ENCODE measurements at places on chromosomes 16 and 17.

GRCh38 chr17:36632916-36633771 lies 31.8 kb downstream of the MRM1 start:
- DNase-seq: no peak

DNA sequence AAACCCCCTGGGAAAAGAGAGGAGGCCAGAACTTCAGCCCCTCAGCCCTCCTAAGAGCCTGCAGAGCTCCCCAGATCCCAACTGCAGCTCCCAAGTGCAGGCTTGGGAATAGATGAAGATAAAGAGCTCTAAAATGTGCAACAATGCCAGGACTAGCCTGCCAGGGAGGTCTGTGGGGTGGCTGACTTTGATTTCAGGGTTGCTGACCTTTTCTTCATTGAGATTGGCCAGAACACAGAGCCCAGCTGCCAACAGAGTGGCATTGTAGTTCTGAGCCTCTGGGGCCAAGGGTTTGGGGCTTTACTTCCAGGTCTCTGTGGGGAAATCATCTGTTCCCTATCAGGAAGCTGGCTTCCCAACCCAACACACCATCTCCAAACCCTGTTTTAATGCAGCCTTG lies 120.6 kb downstream of the COPRS start:
- DNase-seq: no peak

- no peak for DNase-seq
Measured at GRCh38 chr17:40074871-40075200, 12.1 kb downstream of the THRA start.

GRCh38 chr16:57556941-57557541 lies 14.6 kb downstream of the ADGRG5 start:
- DNase-seq: no peak

DNA sequence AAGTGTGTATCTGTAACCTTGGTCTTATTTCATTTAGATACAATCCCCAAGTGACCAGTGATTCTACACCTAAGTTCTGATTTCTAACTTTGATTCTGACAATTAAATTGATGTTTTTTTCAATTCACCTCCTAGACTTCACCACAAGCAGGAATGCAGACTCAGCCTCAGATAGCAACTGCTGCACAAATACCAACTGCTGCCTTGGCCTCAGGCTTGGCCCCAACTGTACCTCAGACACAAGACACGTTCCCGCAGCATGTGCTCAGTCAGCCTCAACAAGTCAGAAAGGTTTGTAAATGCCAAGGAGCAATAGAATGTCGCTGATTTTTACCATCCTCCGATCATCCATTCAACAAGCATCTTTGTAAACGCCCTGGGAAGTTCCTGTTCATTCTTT lies 177.7 kb downstream of the MRTFB start:
- no peak for DNase-seq

DNA sequence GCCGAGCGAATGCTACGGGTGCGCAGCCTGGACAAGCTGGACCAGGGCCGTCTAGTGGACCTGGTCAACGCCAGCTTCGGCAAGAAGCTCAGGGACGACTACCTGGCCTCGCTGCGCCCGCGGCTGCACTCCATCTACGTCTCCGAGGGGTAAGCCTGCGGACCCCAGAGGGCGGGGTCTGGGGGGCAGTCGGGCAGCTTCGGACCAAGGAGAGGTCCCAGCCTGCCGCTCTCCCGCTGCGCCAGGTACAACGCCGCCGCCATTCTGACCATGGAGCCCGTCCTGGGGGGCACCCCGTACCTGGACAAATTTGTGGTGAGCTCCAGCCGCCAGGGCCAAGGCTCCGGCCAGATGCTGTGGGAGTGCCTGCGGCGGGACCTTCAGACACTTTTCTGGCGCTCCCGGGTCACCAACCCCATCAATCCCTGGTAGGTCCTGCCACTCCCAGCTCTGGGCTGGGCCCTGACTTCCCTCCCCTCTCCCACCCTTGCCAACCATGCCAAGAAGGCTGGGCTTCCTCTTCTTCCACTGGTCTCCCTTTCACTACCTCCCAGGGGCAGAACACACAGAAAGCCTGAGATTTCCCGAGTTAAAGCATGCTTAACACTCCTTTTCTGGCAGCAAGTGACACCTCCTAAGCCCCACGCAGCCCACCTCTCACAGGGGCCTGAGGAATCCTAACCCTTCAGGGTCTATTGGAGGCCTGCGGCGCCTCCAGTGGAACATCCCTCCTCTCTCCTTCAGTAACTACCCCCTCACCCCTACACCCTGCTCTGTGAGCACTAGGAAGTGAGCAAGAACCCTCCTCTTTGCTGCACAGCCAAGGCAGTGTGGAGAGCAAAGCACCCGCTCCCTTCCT lies 3.2 kb downstream of the NAGS start:
- no peak for DNase-seq

DNA sequence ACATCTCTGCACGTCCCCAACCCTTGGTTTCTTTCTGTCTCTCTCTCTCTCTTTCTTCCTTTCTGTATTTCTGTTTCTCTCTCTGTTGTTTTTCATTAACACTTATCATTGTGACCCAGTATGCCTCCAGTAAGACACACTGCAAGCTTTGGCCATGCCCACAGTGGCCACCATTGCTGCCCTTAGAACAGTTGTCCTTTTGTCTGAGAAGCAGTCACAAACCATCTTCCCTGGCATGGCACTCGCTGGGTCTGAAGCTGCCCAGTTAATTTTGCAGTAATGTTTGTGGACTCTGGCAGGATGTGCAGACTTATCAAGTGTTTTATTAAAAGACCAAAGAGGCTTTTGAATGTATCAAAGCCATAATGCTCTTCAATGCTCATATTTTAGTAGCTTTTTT lies 146.9 kb downstream of the MSI2 start:
- no peak for DNase-seq

GRCh38 chr17:310111-311010 lies 42.2 kb downstream of the RPH3AL start:
- no peak for DNase-seq

DNA sequence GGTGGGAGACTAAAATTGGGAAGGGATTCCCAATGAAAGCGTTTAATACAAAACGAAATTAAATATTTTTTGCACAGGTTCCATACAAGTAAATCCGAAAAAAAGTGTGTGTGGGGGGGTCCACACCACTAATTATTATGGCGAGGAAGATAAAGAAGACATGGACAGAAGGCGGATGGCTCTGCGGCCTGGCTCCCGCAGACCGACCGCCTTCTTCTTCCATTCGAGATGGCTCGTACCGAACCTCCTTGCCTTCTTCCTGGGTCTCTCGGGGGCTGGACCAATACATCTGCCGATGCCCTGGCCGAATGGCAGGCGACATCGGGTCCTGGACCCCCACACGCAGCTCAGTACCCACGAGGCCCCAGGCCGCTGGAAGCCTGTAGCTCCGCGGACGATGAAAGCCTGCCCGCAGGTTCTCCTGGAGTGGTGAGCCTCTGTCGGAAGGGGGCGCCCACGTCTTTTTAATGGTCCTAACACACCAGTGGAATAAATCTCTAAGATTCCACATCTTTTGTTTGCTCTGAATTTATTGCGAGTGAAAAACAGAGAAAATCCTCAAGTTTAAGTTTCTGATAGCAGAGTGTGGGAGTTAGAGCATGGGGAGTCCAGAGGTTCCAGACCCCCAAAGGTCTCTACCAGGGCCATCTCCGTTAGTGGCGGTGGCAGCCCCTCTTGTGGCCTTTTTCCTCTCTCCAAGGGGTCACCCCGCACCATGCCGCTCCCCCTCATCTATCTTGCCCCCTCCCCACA lies 1.4 kb downstream of the PRAC2 start:
- DNase-seq: no peak

DNA sequence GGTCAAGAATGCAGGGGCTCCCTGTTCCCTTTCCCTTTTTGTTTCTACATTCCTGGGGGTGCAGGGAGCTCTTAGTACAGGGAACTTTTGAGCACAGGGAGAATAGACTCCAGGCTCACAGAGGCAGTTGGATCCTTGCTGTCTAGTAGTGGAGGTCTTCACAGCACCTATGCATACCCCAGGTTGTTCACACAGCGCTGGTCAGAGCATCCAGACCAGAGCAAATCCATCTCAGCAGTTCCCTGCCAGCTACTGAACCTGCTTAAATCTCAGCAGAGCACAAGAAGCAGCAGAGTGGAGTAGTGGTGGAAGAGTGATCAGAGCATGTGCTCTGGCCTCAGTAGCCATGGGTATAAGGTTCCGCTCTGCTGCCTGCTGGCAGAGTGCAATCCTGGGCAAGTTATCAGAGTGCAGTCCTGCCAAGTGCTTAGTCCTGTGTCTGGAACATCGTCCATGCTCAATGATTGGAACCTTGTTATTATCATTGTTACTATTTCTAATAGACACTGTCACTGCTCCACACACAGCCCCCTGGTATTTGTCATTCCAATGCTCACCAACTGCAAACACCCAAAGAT lies 220.4 kb downstream of the CBLN1 start:
- DNase-seq: no peak

- DNase-seq: no peak
Measured at GRCh38 chr16:23104032-23104955, 45.0 kb downstream of the USP31 start.

GRCh38 chr16:426115-426905 lies 861 bp downstream of the RAB11FIP3 start:
- no peak for DNase-seq

DNA sequence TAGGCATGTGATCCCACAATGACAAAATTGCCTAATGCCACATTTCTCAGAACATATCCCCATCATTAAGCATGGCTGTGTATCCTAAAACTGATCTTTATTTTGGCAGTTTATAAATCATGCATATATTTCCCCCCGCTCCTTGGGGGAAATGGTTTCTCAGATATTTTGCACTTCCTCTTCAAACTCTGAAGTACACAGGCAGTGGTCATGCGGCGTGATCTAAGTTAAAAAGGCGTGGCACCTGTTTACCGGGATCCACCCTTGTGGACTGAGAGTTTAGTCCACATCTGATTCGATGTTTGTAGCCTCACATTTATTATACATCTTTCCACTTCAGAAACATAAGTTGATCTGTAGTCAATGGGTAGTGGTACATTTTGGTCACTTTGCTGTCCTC lies 51.4 kb downstream of the USP10 start:
- DNase-seq: no peak

DNA sequence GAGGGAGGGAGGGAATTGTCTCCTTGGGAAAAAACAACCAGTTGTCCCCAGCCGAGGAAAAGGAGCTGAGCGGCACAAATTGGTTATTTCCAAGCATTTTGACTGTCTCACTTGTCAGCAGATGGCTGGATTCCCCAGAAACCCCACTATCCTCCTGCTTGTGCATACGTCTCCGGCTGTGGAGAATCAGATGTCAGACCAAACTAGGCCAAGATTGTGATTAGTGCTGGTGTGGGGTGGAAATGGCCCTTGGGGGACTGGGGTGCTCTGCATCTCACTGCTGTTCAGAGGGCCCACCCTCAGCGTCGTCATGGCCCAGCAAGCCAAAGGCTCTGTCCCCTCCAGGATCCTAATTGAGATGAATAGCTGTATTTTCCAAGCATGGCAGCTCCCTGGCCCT lies 131.7 kb upstream of the HSBP1 start:
- no peak for DNase-seq

GRCh38 chr17:35726953-35727460 lies 4.4 kb upstream of the RASL10B start:
- no peak for DNase-seq

DNA sequence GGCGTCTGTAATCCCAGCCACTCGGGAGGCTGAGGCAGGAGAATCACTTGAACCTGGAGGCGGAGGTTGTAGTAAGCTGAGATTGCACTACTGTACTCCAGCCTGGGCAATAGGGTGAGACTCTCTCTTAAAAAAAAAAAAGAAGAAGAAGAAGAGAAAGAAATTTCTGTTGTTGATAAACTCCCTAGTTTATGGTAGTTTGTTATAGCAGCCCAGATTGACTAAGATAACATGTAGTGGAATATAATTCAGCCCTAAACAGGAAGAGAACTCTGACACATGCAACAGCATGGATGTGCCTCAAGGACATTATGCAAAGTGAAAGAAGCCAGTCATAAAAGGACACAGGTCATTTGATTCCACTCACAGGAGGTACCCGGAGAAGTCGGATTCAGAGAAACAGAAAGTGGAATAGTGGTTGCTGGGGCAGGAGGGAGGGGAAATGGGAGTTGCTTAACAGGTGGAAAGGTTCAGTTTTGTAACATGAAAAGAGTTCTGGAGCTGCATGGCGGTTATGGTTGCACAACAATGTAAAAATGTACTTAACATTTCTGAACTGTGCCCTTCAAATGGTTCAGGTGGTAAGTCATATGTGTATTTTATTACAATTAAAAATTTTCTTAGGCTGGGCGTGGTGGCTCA lies 26.0 kb upstream of the PRM1 start:
- DNase-seq: no peak

DNA sequence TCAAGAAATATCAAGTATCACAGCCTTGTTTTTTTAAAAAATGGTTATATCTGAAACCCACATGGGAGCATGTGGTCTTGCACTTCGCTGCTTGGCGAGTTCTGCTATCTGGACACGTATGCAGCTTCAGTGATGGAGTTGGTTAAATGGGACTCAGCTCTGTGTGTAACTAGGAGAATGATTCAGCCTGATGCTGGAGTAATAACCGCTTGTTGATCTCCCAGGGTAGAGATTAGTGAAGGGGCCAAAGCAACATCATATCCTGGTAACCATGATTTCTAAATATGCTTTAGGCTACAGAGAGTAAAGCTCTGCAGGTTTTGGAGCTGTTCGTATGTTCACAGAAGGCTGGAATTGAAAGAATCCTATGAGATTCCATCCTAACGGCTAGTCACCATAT lies 63.2 kb downstream of the IQCK start:
- DNase-seq: no peak

- DNase-seq: peak; percentile 44
Measured at GRCh38 chr16:49598383-49599170, 225.0 kb downstream of the C16orf78 start.

DNA sequence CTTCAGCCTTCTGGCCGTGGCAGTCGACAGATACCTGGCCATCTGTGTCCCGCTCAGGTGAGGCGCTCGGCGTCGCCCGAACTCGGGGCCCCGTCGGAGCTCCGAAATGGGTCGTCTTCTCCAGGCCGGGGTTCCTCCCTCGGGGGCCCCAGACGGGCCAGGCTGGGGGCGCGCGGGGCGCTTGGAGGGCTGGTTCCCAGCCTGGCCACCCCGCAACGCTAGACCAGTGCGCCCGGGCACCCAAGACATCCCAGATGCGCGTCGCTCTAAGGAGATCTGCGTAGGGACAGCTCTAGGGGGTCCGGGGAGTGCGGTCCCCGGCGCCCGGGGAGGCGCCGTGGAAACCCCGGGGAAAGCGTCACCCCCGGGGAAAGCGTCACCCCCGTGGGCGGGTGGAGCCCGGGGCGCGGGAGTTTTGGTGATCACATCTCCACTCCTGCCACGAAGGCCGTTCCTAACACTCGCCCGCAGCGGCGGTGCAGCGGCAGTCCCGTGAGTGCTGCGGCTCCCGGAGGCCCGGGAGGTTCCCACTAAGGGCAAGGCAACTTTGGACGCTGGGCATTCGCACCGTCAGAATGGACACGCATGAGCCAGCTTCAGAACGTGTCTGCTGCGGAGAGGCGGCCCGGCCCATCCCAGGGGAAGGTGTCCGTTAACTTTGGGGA lies 729 bp downstream of the ADORA2B start:
- no peak for DNase-seq

GRCh38 chr16:75627851-75628250 lies 4.8 kb upstream of the ADAT1 start:
- DNase-seq: no peak

DNA sequence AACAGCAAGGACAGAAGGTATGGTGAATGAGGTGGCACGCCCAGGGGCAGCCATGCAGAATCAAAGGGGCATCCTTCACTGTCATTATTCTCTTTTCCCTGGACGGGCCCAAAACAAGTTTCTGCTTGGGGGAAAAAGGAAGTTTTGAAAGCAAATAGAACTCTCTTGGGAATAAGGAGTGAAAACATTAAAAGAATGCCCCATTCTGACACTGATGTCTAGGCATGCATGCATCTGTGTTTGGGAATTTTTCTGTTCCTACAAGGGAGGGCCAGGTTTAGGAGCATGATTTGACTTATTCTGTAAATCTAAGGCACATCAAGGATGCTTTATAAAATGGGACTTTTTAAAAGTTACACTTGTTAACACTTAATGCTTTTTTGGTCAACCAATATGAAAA lies 34.3 kb upstream of the SLC12A3 start:
- no peak for DNase-seq

Data from GM12891 (cell line).